ENCODE measurements at places on chromosomes 2 and 18.

DNA sequence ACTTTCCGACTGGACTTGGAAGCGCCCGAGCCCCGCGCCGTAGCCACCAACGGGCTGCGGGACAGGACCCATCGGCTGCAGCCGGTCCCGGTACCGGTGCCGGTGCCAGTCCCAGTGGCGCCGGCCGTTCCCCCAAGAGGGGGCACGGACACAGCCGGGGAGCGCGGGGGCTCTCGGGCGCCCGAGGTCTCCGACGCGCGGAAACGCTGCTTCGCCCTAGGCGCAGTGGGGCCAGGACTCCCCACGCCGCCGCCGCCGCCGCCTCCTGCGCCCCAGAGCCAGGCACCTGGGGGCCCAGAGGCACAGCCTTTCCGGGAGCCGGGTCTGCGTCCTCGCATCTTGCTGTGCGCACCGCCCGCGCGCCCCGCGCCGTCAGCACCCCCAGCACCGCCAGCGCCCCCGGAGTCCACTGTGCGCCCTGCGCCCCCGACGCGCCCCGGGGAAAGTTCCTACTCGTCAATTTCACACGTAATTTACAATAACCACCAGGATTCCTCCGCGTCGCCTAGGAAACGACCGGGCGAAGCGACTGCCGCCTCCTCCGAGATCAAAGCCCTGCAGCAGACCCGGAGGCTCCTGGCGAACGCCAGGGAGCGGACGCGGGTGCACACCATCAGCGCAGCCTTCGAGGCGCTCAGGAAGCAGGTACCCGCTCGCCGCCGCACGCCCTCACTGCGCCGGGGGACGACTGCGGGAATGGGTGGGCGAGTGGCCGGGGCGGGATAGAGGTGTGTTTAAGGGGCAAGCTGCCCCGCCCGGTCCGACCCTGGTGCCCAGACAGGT is 713 bp downstream of the ATOH8 start:
- DNase-seq = no peak

DNA sequence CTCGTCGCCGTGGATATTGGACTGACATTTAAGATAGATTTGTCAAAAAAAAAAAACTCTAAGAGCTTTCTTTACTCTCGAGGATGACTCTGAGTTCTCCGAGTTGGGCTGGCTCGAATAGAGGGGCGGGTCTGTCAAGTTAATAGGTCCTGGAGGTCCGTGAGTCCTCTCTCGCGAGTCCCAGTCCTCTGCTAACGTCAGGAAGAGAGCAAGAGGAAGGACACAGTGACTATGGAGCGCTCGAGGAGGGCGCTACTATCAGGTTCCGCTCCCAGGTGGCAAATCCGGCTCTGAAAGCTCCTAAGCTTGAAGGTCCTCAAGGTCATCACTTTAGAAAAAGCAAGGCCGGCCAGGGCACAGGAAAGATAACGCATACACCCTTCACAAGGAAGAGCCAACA is 404 bp upstream of the AKAIN1 start:
- no peak for DNase-seq

GRCh38 chr2:136131484-136131960 is 13.6 kb upstream of the CXCR4 start:
- DNase-seq = no peak

DNA sequence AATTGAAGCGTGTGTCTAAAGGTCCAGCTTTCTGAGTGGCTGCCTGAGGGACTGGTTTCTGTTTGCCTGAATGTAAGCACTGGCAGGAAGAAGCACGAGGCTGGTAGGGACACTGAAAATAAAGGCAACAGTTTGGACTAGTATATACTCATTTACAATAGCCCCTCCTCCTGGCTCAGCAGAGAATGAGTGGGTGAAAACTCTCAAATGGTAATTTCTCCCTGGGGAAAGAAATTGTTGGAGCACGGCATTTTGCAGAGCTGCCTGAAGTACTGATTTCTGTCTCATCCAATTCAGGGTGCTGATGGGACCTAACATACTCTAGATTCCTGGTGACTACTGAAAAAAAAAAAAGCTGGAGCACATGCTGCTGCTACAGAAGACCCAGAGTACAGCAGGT is 17.3 kb upstream of the SPP2 start:
- DNase-seq = no peak

DNA sequence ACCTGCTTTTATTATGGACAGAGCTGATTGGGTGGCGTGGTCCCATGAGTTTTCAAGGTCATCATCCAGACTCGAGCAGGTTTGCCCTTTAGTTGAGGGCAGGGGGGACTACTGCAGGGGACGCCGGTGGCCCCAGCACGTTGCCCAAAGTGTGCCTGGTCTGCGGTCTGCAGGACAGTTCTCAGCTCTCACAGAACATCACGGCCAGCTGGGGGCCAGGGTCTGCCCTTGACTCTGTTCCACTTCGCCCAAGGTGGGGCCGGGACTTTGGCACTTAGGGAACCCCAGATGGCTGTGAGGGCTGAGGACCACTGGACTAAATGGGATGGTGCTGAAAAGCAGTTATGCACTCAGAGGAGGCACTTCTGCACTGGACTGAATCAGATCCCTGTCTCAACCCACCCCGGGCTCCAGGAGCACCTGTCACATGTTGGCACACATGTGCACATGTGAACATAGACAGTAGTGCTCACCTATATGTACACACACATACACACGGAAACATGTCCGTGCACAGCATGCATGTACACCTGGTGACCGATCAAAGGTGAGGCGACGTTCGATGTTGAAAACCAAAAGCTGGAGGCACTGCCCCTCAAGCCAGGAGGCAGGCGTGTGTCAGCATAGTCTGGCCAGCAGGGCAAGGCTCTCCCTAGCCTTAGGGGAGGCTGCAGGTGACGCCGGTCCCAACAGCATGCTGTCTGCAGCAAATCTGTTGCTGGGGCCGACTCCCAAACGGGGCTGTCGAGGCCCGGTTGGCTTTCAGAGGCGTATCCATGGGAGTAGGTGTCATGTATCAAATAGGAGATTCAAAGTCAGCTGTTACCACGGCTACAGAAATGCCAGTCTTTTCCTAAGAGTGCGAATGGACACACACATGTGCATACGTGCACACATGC is 10.2 kb downstream of the ANO7 start:
- DNase-seq = no peak

DNA sequence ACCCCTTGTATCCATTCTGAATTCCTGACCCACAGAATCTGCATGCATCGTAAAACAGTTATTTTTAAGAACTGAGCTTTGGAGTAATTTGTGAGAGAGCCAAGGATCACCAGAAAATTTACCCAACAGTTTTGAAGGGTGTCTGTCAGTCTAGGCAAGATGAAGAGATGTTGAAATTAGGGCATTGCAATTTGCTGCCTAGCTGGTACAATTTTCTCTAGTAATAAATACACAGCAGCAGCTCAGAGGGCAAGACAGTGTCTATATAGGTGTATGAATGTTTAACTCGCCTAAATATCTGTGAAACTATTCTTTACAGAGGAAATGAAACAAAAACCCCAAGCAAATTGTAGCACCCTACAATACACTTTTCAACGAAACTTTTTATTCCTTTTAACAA is 377.8 kb upstream of the POU3F3 start:
- no peak for DNase-seq

GRCh38 chr2:122528958-122529705 is 773.7 kb downstream of the TSN start:
- no peak for DNase-seq

DNA sequence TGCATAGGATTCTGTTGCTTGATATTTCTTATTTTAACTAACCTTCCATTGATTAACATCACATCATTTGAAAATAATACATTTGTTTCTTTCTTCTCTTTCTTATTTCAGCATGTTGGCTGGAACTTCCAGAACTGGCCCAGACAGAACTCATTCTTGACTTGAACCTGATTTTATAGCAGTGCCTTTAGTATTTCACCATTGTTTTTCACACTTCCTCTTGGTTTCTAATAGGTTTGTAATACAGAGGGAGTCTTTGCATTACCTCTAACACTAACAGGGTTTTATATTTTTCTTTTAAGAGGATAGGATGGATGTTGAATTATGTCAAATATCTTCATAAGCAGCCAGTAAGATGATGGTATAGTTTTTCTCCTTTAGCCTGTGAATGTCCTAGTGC is 39.2 kb downstream of the SEMA4F start:
- no peak for DNase-seq

DNA sequence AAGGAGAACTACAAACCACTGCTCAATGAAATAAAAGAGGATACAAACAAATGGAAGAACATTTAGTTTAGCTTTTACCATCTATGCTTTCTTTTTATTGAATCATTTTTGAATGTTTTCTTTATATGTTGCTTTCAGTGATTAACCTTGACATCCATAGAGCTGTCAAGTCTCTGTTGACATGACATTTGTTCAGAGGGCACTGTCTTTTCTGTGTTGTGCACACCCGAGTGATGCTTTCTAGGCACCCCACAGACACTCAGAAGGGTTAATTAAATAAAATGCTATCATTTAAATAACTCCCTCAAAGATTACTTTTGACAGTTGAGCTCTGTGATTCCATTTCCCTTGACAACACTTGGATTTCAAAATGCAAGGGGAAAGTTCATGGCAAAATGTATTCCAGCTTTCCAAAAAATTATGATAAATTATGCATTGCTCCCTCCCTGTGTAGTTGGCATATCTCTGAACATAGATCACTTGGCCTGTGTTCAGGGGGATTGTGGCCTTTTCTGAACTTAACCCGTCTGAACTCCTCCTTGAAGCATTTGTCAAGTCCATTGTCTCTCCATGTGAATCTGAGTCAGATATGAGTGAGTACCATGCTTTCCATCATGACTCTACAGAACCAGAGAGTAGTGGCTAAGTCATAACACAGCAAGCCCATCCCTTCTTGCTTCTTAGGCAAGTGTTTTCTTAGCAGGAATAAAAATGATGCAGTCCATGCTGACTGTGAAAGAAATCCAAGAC is 372.6 kb downstream of the RPRM start:
- no peak for DNase-seq

DNA sequence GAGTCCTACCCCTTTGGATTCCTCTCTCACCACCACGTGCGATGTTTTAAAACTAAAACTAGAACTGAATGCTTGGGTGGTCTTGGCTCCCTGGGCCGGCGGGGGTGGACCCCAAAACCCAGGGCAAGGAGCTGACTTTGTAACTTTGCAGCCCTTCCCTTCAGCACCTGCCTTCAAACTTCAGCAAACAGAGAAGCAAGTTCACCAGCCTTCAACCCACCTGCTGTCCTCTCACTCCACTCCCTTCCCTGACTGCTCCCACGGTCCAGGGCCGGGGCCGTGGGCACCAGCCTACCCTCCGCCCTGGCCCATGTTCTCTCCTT is 54.5 kb downstream of the COL6A3 start:
- DNase-seq = no peak

DNA sequence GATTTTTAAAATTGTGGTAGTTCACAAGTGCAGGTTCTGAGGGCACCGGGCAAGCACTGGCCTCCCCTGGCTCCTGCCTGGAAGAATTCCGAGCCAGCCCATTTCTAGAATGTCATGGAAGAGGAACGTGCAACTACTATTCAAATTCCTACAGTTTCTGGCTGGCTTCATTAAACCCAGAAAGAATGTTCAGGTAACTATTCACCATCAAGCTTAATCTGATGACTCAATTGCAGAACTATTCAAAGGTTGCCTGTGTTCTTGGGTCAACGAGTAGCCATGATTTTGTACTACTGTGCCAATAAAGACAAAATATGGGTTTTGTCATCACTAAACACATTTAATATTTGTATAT is 14.3 kb upstream of the MFF start:
- DNase-seq = no peak

- DNase-seq = no peak
Measured at GRCh38 chr2:189474526-189474925, 33.3 kb downstream of the WDR75 start.

- DNase-seq = no peak
Measured at GRCh38 chr2:7023542-7023941, 106.3 kb downstream of the RNF144A start.

DNA sequence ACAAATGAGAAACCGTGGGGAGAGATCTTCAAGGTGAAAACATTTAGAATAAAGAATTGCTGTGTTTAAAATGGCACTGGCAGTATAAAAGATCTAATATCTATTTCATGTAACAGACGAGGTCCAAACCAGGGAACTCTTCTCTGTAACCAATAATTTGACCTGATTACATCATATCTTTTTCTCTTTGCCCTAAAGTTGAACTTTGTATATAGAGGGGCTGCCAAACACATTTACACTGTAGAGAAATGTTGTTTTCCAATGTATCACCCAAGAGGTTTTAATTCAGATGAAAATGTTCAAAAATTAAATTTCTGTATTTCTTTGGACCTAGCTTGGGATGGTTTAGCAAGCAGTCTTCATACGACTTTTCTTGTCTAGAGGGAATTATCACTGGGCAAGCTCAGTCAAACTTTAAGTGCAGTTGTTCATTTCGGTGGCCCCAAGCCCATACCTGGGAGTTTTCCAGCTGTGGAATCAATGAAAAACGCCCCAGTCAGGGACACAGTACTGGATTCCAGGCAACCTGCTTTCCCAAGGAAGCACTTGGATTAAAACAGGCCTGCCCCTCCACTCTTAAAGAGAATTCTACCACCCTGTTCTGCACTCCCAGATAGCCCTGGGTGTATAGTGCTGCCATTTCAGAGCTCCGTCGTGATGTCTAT is 208.5 kb upstream of the FN1 start:
- DNase-seq = no peak

GRCh38 chr2:29233428-29233827 is 118.2 kb downstream of the CLIP4 start:
- DNase-seq = no peak

- DNase-seq = no peak
Measured at GRCh38 chr2:123644053-123644452, 381.0 kb upstream of the CNTNAP5 start.

DNA sequence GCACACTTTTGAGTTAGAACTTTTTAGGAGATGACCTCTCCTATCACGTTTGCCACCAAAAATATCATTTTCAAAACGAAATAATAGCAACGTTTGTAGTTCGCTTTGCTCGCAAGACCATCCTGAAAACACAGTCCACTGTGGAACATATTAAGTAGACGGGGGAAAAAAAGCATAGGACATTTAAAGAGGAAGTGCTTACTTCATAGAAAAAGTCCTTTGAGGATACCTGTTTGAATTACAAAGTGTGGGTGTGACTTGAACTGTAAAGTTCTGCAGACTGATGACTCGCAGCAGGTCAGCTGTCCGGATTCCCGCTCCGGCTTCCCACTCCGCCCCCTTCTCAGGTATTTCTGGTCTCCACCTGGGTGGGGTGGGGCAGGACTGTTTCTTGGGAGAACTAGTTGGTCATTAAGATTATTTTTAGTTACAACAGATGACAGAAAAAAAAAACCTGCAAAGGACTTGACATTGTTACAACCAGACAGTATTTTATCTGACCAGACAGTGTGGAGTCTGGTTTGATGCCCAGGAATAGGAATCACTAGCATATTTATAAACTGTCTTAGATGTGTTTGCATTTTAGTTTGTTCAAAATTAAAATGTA is 13.3 kb downstream of the CNOT11 start:
- no peak for DNase-seq

- no peak for DNase-seq
Measured at GRCh38 chr2:172790404-172790803, 54.8 kb downstream of the RAPGEF4 start.
